ENCODE measurements at places on chromosomes 7 and 10.
A peak's percentile ranks its signal among the peaks of the same experiment; 100 is the strongest.

DNA sequence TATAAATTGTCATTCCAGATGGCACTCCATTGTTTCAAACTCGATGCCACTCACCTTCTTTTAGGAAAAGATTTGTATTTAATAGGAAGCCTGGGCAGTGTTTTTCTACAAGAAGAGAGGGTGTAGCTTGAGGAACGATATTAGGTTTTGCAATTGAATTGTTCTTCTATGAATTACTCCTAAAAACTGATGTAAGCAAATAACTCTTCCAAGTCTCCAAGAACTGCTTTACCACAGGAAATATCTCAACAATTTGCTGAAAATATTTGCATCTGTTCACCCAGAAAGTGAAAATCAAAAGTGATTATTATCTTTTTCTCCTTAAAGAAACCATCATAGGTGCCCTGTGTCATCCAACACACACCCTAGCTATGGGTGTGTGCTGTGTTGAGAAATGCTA lies 261.3 kb upstream of the MEOX2 start:
- DNase-seq, result peak; percentile 55

DNA sequence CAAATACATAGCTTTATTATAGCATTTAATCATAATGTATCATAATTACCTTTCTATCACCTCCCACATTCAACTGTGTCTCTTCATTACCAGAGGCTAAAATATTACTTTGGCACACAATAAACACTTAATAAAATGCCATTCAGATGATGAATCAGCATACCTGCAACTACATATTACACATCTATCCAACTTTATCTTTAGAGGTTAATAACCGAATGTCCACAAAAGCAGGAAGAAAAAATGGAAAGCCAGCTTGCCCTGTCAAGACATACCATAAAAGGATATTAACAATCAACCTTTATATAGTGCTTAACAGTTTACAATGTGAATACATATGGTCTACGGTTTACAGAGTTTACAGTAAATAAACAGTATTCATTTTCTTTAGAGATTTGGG lies 12.7 kb downstream of the CACUL1 start:
- no peak for DNase-seq

GRCh38 chr10:78545756-78546155 lies 512.1 kb downstream of the RPS24 start:
- no peak for DNase-seq

GRCh38 chr7:39624442-39624807 lies 1.1 kb downstream of the RALA start:
- DNase-seq, result no peak

DNA sequence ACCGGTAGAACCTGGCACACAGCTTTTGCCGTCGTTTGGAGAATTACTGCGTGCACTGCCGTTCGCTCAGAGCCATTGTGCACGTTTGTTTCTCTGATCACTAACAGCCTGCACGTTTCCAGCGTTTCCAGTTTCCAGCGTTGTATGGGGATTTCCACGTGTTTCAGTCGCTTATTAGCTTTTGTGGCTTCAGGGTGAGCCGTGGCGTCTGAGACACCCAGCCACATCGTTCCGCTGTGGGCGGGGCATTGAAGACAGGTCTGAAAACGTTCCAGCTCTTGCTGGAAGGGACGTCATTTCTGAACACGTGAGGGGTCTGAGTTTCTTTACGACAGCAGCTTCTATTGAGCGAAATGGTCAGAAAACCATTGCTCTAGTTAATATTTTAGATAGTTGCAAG lies 164.8 kb downstream of the DNAJB6 start:
- no peak for DNase-seq

- no peak for DNase-seq
These were observed 79.0 kb downstream of the TRIL start for GRCh38 chr7:28879105-28879504.

DNA sequence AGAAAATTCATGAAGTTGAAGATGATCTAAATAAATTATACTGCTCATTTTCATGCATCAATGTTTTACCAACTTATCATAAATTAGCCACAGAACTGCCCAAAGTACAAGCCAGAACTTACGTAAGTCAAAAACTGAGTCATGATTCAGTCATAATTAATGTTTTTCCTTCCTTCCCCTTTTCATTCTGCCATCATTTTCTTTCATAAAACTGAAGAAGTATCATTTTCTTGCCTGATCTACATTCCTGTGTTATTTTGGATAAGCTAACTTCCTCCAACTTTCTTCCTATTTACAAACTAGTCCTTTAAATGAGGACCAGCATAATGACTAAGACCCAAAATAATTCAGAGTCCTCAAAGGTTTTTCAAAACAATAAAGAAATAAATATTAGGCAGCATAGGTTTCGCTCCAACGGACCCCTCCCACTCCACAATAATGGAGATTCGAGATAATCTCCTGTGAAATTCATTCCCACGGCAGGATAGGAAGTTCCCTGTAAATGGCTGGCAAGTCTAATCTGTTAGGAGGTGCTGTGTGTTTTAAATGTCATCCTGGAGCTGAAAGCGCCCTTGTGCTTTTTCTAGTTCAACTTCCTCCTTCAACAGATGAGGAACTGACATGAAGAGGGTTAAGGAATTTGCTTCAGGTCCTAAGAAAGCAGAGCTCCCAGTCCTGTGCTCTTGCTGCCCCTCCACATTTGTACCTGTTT lies 218.9 kb downstream of the DOCK4 start:
- DNase-seq, result peak; percentile 57

GRCh38 chr7:47408675-47409074 lies 173.2 kb downstream of the TNS3 start:
- no peak for DNase-seq

- no peak for DNase-seq
These were observed 124.4 kb upstream of the ITGB1 start for GRCh38 chr10:33082373-33082895.

DNA sequence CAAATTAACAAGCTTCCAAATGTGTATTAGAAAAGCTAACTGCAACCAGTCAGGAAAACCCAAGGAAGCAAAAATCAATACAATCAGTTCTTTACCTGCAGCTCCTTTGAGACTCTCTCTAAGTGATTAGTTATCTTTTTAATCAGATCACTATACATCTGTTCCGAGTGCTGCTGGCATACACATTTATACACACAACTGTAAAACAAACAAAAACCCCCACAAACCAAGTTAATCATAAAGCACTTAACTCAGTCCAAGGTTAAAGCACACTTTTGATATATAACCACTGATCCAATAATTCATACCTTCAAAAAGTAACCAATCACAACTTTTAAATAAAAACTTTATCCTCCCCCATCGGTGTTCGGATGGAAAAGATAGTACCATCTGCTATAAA lies 25.6 kb downstream of the CACUL1 start:
- no peak for DNase-seq

DNA sequence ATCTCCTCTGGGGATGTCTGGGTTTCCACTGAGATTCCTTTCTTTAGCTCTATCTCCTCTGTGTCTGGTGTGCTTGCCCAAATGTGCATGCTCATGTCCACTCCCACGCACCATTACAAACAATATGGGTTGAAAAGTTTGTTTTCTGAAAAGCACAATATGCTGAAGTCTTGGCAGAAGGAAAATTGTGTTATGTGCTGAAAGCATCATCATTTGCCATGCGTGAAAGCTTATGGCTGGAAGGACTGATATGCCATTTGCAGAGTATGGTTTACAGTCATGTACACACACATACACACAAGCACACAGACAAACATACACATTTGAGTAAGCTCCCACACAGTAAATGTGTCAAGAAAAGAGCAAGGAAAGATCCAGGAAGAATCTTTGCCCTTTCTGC lies 231.6 kb downstream of the SORCS3 start:
- DNase-seq, result no peak

DNA sequence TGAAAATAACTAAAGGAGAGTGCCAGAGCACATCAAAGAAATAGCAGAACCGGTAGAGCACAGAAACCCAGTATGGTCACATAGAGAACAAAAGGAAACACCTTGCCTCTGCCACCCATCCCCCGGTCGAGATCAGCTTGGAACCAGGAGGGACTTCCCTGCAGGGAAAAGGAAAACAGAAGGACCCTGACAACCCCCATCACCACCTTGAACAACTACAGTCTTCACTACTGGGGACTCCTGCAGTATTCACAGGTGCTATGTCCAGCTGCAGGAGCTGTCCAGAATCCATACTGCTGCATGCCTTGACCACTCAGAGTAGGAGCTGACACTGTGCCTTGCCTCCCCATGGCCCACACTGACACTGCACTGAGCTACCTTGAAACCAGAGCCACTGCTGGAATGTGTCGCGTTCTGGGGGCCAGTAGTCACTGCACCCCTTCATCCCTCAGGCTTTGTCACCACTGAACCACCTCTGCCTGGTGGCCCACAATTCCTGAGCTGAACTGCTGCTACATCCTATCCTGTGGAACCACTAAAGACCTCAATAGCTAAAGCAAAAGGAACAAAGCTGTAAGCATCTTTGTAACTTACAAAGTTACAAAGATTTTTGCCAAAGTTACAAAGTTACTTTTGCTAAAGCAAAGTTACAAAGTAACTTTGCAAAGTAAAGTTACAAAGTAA lies 66.8 kb downstream of the TRIL start:
- no peak for DNase-seq

DNA sequence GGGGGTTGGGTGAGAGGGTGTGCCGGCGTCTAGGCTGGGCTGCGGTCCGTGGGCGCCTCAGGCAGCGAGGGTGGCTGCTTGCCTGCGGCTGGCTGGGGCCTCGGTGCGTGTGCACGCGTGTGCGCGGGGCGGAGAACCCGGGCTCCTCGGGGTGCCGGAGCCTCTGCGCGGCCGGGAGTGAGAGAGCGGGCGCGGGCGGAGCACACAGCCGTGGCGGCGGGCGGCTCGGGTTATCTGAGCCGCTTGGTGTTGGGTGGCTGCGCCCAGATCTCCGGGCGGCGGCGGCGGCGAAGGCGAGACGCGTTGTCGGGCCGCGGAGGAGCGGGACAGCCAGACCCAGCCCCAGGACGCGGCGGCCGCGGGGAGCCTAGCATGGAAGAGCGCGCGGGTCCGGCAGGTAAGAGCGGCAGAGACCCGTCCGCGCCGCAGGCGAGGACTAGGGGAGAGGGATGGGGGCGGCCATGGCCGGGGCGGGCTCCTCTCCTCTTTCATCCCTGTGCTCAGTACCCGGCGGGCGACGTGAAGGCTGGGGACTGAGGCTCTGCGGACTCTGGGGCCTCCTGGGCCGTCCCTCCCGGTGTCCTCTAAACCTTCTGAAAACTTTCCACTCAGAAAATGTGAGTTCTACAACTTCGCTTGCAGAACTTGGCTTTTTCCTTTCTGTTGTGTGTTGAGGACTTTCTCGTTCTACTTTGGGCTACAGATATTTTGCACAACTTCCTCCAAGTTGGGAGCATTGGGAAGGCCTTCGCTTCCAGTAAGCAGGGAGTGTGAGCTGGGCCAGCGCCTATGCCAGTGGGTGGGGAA lies 9.8 kb upstream of the PAX2 start:
- DNase-seq, result no peak

DNA sequence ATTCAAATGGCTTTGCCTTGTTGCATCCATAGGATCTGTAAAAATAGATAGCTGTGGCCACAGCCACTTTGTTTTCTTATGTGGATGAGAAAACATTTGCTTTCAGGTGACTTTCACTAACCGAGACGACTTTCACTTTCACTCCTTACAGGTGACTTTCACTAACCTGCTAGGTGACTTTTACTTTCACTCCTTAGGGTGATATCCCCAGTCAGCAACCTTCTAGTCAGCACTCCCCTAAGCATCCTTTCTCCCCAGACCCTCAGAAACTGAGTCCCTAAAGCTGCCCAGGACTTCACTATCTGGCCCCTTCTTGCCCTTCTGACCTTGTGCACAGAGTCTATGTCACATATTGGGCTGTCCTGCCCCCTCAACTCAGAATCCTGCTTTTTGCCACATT lies 177.5 kb downstream of the RELN start:
- no peak for DNase-seq

- no peak for DNase-seq
These were observed 14.4 kb downstream of the POT1 start for GRCh38 chr7:124915242-124915641.

Measured in fibroblast of upper back skin (primary cell).